ENCODE measurements at places on chromosomes 3 and 15.

- no peak for DNase-seq
Observed at GRCh38 chr3:45120359-45121158, 25.6 kb downstream of the CDCP1 start.

- no peak for DNase-seq
Observed at GRCh38 chr3:45940004-45940780, 3.1 kb upstream of the CXCR6 start.

- DNase-seq: no peak
Observed at GRCh38 chr3:156763931-156764720, 62.0 kb upstream of the LEKR1 start.

- DNase-seq: no peak
Observed at GRCh38 chr15:50697109-50697797, 10.7 kb upstream of the TRPM7 start.

DNA sequence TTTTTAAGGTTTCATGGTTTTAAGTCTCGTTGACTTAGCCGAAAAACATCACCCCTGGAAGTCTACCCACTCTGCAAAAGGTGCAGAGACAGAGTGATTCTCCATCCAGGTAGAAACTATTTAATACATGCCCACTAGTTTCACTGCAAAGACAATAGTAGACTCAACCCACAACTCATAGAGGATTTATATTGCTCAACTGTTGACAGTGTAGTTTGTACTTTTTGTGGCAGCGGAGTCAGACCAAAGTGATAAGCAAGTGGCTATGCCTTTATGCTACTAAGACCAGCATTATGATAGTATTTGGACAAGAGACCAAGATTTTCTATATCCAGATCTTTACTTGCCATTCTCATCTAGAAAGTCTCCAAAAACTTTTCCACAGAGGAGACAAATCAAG is 98.8 kb upstream of the ZBTB20 start:
- DNase-seq: no peak

DNA sequence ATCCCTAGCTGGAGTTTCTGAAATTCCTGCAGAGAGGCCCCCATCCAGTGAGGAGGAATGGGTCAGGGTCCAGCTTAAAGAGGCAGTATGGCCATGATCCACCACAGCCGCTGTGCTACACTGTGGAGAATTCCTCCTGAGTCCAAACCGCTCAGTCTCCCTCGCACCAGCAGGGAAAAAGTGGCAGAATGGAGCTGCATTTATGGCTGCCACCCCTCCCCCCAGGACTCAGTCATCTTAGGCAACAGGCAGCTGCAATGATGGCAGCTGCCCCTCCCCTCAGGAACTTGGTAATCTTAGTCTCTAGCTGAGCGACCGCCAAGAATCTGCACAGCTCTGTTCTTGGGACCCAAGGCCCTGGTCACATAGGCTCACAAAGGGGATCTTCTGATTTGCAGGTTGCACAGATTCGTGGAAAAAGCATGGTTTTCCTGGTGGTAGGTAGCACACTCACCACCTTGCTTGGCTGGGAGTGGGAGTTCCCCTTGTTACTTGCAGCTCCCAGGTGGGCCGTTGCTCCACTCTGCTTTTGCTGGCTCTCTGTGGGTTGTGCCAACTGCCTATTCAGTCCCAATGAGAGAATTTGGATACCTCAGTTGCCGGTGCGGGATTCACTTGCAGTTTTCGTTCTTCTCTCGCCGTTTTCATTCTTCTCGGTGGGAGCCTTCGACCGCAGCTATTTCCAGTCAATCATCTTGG is 204.1 kb downstream of the STXBP5L start:
- no peak for DNase-seq

DNA sequence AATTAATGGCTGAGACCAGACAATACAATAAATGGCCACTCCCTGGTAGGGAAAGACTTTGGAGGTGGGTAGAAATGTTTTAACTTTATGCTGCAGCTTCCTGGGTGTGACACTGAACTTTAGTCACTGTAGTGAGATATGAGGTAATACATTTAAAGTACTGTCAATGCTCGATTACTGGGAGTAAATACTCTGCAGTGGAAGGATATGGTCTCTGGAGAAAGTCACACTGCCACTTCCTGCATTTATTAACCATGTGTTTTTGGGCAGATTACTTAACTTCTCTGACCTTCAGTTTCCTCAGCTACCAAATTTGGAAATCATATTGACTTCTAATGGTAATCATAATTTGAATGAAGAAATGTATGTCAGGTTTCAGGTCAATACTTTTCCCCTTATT is 317.1 kb upstream of the TGFBR2 start:
- no peak for DNase-seq
